ENCODE measurements at places on chromosomes 1 and 21.

DNA sequence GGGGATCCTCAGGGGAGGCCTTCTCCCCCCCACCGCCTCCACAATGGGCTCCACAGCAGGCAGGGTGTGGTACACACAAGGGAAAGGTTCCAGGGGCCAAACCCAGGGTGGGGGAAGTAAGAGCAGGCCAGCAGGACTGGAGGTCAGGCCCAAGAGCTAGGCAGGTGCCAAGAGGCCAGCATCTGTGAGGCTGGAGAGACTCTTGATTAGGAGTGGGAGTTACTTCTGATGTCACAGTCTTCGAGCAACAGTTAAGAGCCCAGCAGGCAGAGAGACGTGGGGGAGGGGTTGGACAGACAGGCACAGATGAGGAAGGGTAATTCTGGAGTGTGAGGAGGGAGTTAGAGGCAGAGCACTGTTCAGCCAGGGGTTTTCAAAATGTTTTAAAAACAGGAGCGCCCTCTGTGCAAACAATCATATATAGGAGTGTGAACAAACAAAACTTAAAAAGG is 55.8 kb downstream of the SLC9A1 start:
- no peak for DNase-seq

GRCh38 chr21:14353231-14353630 is 29.7 kb downstream of the HSPA13 start:
- no peak for DNase-seq

DNA sequence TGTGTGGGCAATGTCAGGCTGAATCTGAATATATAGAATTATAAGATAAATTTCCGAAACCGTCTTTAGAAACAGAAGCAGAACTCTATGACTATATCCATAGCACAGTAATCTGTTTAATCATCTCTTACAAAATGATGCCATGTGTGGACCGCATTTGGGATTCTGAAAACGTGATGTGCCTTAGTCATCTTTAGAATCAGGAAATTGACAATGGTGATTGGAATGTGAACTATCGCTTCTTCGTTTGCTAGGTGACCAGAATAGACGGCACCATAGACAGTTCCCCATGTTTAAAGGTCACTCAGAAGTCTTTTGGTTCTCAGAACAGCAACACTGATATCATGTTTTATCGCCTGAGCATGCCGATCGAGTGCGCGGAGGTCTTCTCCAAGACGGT is 300.3 kb downstream of the ZP4 start:
- no peak for DNase-seq

GRCh38 chr21:18155508-18156193 is 89.0 kb upstream of the CHODL start:
- DNase-seq, result no peak

GRCh38 chr21:46498335-46499050 is 39.8 kb downstream of the DIP2A start:
- DNase-seq, result no peak

DNA sequence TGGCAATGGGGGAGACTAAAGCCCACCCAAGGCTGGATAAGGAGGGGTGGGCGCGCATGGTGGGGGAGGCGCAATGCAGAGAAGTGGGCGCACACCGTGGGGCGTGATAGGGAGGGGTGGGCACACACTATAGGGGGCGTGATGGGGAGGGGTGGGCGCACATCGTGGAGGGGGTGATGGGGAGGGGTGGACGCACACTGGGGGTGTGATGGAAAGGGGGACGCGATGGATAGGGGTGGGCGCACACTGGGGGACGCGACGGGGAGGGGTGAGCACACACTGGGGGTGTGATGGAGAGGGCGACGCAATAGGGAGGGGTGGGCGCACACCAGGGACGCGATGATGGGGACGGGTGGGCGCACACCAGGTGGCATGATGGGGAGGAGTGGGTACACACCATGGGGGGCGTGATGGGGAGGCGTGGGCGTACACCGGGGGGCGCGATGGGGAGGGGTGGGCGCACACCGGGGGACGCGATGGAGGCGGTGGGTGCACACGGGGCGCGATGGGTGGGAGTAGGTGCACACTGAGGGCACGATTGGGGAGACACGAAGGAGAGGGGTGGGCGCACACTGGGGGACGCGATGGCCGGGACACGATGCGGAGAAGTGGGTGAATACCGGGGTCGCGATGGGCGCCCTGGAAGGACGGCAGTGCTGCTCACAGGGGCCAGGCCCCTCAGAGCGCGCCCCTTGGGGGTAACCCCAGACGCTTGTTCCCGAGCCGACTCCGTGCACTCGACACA is 929 bp downstream of the SUMO3 start:
- DNase-seq, result no peak

GRCh38 chr1:209207126-209207700 is 376.3 kb upstream of the CAMK1G start:
- DNase-seq, result peak; percentile 16

DNA sequence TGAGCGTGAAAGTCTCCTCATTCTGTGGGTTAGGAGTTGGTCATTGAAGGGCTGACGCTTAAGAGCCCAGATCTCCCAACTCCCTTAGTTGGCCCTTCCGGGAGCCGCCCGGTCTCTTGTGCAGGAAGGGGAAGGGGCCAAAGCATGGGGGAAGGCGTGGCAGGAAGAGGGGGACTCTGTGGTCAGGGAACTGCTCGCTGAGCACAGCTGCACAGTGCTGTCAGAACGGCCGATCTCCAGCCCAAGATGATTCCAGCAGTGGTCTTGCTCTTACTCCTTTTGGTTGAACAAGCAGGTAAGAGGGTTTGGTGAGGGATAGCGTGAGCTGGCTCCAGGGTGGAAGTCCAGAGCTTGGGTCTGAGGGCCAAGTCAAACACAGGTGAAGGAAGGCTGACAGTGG is at the start of gene FCER1G:
Gene FCER1G (plus strand): TSS at position 220 of the 400 bp plus-strand sequence. CDS start 27 bp downstream, at position 247.
- DNase-seq, result no peak

DNA sequence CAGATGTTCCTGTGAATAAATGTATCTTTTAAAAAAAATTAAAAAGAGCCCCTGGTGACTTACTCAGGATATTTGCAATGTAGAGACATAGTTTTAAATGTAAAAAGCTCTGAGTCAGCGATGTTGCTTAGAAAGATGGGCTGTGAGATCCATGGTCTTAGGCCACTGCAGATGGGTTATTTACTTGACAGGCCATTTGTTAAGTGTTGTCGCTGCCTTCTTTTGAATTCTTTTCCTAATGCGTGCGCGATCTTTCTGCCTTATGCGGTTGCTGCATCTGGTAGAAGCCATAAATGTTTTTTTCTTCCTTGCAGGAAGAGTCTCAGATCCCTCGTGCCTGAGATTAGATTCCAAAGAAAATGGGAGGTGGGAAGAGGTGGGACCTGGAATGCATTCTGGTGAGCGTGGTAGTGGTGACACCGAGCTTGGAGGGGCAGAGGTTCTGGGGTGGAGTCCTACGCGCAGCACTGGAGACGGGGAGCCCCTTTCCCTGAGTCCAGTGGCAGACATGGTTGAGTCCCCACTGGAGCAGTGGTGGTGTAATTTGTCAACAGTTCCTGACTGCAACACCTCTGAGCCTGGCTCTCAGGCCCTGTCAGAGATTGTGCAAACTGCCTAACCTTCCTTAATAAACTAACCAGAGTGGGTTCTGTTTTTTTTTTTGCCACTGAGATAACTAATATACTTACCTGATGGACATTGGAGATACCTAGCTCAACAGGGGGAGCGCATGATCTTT is 197.2 kb downstream of the HHAT start:
- no peak for DNase-seq

DNA sequence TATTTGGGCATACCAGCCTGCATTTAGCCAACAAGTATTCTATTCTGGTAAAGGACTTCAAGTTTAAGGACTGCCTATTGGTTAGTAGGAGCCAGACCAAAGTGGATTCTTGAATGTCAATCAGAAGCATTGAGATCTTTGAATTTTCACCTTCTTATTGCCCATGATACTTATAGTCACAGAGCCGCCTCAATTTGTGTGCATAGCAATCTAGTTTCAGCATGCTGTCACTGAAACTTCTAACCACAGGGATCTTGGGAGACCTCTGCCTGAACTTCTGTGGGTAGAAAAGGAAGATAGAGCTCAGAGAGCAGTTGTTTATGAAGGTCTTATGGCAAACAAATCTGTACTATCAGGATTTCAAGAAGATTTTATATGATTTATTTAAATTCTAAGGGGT is 501.4 kb upstream of the USP24 start:
- DNase-seq, result no peak

DNA sequence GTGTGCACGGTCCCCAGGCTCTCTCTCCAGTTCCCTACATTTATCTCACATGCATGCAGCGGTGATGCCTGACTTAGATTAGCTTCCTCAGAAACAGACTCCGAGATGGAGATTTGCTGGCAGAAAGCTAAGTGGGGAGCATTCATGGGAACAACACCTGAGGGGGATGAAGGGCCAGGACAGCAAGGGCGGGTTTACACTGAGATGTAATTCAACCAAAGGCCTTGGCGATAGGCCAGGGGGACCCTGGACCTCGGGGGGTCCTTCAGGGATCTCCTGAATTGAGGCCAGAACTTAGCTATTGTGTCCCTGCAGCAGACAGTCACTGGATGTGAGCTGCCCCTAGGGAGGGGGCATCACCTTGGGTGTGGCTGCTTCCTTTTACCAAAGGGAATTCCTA is 246.1 kb upstream of the CSF3R start:
- no peak for DNase-seq

- no peak for DNase-seq
Measured at GRCh38 chr1:22925111-22925510, 47.6 kb downstream of the LACTBL1 start.

- DNase-seq, result no peak
Measured at GRCh38 chr1:68706639-68707317, 209.9 kb upstream of the DEPDC1 start.

- no peak for DNase-seq
Measured at GRCh38 chr1:77954521-77954920, 24.4 kb downstream of the FUBP1 start.

- DNase-seq, result peak; percentile 2
Measured at GRCh38 chr1:196535727-196536126, 72.5 kb downstream of the KCNT2 start.

DNA sequence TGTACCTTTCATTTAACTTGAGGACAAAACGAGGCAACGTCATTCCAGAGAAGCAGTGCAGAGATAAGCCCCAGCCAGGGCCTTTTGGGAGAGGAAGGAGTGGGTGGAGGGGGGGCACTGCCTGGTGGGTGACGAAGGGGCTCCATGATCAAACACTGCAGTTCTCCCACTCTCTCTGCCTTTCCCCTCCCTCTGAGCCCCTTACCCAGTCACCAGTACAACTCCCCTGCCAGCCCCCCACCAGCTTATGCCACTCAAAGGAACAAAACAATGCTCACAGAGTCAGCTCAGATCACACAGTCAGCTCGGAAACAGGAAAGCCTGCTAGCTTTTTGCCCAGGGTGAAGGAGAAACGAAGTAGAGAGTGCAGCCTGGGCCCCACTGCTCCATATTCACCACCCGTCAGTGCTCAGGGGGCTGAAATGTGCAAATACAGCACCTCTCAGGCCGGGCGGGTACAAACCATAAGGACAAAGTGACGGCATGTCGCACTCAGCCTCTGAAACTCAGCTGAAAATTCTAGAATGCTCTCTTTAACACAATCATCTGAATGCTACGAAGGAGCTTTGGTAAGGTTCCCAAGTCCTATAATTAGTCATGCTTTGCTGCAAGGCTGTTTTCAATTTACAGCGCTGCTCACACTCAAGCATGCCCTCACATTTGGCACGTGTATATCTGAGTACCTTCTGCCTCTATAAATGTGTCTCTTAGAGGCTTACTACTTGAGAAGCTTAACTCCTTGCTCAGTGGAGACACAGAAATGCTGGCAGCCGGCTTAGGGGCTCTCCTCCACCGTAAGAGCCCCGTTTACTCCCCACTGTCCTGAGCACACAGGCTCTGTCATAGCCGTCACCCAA is 65.8 kb upstream of the RAB4A start:
- DNase-seq, result no peak

- DNase-seq, result no peak
Measured at GRCh38 chr1:224499204-224499603, 64.6 kb upstream of the WDR26 start.

DNA sequence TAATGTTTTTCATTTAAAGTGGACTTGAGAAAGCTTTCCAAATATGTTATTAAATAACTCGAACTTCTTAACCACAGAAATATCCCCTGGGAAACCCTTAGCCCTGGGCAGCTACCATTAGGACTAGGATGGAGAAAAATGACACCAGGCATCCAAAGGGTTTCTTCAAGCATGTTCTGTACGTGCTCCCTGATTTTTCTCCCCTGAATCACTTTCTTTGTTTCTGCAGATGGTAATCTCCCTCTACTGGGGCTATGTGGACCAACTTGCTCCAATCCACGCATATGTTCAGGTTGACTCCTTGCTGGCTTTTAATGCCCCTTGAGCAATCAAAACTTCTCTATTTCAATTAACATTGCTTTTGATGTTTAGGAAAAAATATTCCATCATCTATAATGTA is 312.7 kb upstream of the C1orf87 start:
- no peak for DNase-seq

GRCh38 chr1:58287894-58288623 is 258.5 kb downstream of the OMA1 start:
- no peak for DNase-seq

DNA sequence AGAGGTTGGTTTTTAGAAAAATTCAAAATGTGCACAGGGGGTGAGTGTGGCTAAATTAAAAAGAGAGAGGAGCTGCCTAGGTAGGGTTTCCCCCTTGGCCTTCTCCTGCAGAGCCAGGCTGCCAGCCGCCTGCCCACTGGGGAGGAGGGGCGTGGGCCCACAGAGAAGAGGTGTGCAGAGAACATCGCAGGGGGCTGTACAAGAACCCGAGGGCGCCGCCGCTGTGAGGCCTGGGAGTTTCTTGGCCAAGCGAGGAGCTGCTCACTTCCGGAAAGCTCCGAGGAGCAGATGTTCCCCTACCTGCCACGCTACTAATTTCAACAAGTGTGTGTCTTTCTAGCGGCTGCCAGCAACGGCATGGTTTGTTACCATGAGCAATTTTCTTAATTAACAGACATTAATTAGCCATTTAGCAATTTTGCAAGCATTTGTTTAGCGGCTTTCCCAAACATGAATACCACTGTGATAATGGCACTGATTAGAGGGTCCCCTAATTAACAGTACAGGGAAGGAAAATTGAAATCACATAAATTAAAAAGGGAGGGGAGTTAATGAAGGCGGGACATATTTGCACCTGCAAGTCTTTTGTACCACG is 59.7 kb downstream of the MRPL37 start:
- peak; percentile 73 for DNase-seq

GRCh38 chr1:6803357-6803756 is 18.1 kb downstream of the CAMTA1 start:
- DNase-seq, result no peak

DNA sequence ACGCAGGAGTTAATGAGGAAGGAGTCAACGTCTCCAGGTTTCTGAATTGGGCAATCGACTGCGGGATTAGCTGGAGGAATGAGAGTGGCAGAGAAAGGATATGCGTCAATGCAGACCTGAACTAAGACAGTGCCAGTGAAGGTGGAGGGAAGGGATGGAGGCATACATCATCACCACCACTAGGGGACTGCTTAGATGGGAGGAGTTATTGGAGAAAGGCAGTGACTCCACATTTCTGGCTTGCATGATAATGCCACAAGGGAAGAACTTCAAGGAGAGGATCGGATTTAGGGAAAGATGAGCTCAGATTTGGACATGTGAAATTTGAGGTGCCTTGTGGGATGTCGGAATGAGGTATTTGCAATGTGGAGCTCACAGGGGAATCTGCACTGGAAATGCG is 17.5 kb downstream of the VASH2 start:
- DNase-seq, result peak; percentile 12

Data from NCI-H146 (cell line).